IPS-NIHi11 (cell line): ENCODE measurements at places on chromosomes 5 and 9.

- DNase-seq: no peak
Measured at GRCh38 chr5:83703059-83703458, 17.6 kb downstream of the HAPLN1 start.

DNA sequence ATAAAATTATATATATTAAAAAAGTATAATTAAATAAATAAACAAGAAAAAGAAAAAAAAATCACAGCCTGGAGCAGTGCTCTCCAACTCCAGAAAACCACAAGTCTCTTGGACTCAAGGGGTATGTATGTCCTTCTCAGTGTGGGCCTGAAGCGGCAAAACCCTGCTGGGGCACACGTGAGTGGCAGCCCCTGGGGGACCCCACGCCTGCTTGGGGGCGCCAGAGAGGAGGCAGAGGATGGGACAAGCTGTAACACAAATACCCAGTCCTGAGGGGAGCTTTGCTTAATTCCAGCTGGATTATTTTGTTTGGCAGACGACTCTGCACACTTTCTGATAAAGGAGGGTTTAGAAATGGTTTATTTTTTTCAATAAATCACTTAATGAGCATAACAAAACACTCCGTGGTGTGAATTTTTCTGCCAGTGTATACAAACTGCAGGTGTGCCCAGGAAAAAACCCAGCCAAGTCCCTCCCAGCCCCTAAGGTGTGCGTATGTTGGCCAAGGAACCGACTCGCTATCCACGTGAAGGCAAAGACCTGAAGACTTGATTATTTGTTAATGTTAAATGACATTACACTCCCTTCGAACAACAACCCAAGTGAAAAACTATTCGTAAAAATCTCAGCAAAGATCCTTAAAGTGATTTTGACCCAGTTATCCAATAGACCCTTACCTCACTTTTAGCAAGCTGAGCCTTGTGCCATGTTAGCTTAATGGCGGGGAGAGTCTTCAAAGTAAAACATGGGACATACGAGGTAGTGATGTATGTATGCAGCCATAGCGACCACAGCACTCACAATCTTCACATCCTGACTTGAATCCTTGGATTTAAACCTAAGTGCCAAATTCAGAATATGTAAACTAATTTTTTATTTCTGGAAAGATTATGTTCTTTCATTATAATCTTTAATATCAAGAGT, 32.9 kb downstream of the ANKH start:
- no peak for DNase-seq

DNA sequence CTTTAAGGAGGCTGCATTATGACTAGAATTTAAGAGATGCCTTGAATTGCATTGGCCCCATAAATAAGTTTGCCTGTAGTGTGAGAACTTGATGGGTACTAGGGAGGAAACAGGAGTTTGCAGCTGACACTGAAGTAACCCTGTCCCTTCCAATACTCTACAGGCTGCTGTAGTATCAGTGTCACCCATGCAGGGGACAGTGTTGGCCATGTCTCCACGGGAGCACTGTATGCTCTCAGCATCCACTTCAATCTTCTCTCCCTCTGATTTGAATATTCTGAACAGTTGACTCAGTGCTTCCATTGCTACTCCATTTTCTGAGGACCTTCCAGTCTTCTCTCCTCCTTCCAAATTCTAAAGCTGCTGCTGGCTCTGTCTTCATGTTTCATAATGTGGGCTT, 11.4 kb upstream of the IFNA14 start:
- no peak for DNase-seq

DNA sequence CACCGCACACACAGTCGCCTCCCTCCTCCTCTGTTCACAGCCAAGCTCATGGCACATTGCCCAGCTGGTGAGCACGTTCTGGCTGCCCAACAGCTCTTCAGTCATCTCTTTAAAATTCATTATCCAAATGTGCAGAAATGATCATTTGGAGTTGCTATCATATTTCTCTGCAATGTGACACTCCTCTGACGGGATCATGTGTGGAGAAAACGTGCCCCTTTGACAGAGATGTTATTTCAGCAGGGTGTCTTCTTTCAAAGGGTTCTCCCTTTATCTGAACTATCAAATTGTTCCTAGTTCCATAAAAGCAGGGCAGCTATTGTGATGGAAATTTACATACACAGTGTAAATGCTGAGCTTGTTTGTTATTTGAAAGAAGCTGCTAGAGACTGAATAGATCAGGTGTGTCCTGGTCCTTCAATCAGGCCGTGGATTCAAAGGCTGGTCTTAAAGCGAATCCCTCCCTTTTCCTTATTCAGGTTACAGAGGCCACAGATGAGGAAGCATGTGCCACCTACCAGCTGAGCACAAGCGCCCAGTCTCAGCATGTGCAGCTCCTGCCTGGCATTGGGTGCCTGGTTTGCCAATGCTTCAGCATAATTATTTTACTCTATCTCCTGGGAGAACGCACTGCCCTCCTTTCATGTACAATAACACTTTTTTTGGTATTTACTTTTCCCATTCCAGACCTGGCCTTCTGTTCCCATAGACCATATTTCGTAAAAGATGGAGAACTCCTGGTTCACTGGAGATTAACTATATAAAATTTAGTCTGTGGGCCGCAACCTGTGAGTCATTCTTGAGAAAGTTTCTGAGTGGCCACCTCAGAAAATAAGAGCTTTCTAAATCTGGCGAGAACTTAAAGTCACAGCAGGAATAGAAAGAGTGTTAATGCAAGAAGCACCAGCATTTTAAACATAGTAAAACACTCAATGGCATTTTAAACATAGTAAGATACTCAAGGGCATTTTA, 433.7 kb downstream of the ENC1 start:
- peak; percentile 24 for DNase-seq

DNA sequence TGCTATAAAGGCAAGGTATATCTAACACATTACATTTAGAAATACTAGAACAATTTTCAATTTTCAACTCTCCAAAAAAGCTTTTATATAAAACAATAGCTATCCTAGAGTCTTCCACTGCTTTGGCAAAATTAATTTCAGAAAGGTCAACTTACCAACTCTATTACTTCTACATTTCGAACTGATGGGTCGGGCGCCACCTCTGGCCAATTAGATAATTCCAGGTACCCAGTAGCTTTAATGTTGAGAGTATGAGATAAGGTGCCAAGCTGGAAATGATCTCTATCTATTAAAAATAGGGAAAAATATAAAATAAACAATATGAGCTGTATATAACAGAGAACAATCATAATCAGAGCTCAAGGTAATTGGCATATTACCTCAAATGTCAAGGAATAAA, 166.6 kb downstream of the AP3B1 start:
- peak; percentile 45 for DNase-seq

DNA sequence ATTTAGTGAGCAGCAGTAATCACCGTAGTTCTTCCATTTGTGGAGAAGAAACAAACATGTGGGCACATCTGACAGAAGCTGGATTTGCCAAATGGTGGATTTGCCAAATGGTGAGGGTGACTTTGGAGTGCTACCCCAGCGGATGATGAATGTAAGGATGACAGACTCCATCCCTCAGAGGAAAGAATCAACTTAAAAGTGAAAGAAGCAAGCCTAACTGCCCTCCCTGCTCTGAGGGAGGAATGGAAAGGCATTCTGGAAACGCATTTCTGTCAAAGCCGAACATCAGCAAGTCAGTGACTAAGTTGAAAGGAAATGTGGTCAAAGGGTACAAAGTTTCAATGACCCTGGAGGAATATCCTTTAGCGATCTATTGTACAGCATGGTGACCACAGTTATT, 143.5 kb downstream of the GPBP1 start:
- no peak for DNase-seq

- DNase-seq: no peak
Measured at GRCh38 chr9:127686461-127687393, 20.1 kb upstream of the CFAP157 start.

GRCh38 chr5:67879620-67880510, 335.7 kb upstream of the PIK3R1 start:
- DNase-seq: no peak

DNA sequence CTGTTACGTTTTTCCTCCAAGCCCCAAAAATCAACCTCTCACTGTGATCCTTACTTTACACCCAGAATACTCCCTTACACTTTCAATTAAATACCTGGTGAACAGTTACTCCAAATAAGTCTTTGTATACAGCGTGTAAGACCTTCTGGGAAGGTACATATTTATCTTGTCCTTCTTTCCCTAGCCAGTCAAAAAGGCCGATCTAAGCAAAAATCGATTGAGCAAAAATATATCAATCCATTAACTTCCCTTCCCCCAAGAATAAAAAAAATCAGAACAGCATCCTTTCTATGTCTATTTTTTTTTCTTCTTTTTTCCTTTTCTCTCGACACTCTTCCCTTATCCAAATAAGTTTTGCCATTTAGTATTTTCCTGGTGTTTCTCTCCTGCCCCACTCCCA, 71.3 kb downstream of the ABHD17B start:
- DNase-seq: no peak

- no peak for DNase-seq
Measured at GRCh38 chr9:89357331-89358197, 39.3 kb downstream of the SECISBP2 start.

DNA sequence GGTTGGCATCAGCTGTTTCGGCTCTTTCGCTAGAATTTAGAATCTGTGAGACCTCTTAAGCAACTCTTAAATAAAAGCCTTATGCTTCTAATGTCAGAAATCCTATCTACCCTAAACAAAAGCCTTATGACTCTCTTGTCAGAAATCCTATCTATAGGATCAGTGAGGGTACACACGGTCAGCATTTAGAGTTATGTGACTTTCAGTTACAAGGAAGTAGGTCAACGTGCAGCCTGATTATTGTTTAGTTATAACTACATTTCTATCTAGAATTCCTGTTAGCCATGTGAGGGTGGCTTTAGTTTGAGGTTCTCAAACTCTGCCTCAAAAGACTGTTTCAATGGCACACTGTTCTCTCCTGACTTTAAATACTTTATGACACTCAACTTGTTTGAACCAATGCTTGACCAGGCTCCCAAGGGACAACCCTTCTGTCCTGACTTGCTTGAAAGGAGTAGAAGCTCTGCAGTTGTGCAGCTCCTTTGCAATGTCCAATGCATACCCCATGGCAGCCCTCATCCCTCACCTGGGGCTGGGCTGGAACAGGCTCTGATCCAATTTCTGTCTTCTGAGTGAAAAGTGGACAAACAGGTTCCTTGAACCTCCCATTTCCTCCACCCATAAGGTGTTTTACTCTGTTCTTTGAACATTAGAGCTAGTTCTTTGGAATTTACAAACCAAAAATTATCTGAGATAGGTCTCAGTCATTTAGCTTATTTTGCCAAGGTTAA, 251.6 kb upstream of the PIK3R1 start:
- peak; percentile 33 for DNase-seq
